Stimulated activated CD4-positive, alpha-beta T cell treated with anti-CD3 and anti-CD28 coated beads, Interleukin-2, amount 100 ng/mL, for 24 hours (primary cell): ENCODE measurements at places on chromosomes 16 and 17.

GRCh38 chr17:78197147-78197832 is 10.1 kb downstream of the AFMID start:
- no peak for DNase-seq

GRCh38 chr16:29231244-29231643 is 175.3 kb downstream of the NPIPB11 start:
- no peak for DNase-seq

- DNase-seq, result no peak
Measured at GRCh38 chr16:86739808-86740207, 161.5 kb downstream of the FOXL1 start.

- DNase-seq, result no peak
Measured at GRCh38 chr17:75288770-75289114, 491 bp downstream of the SLC25A19 start.

DNA sequence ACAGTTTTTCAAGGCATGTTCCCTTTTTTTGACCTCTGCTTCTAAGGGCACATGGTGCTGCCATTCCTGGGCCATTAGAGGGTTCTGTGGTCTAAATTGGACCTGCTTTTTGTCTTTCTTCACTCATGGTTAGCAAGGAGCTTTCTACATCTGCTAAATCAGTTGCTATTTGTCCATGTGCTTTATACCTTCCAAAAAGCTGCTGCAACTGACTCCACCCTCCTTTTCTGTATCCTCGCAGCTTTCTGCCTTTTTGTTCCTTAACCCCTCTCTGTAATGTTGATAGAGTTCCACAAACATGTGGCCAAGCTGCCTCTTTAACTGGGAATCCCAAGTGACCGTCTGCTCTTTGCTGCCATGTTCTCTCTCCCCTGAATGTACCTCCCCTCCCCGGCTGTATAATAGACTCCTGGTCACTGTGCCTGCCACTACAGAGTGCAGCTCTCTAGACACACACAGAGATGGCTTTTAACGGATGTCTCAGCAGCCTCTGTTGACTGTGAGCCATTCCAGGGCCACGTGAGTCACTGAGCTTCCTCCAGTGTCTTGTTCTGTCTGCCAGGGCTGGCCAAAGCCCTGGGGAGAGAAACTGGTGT is 57.4 kb upstream of the TEKT3 start:
- DNase-seq, result no peak

- no peak for DNase-seq
Measured at GRCh38 chr17:39716879-39717536, 13.3 kb downstream of the MIEN1 start.

- no peak for DNase-seq
Measured at GRCh38 chr16:69013991-69014390, 91.5 kb upstream of the HAS3 start.
